ENCODE measurements at places on chromosomes 13 and 19. TPM values are rescaled to one million over a fixed set of nuclear protein-coding genes. Genes with fewer than 3 reads are reported as not detected.

The KLK1 gene
- total RNA-seq, result 7.9 TPM

The APLP1 gene
- total RNA-seq, result 3.0 TPM

The CASP14 gene
- 29.3 TPM for total RNA-seq

The KIR2DL4 gene
- total RNA-seq, result not detected

The CRX gene
- total RNA-seq, result not detected

The ZNF66 gene
- 7.4 TPM for total RNA-seq

The CYP2S1 gene
- total RNA-seq, result 2.5 TPM

The ZNF208 gene
- 23.1 TPM for total RNA-seq

The C13orf42 gene
- not detected for total RNA-seq

The ZNF578 gene
- 3.4 TPM for total RNA-seq

The CNN1 gene
- total RNA-seq, result 10.8 TPM

The IGLON5 gene
- not detected for total RNA-seq

The MED26 gene
- 5.7 TPM for total RNA-seq

The ZNF792 gene
- total RNA-seq, result 5.3 TPM

The ZNF823 gene
- total RNA-seq, result 18.0 TPM

The SAMD1 gene
- 18.1 TPM for total RNA-seq

The SIGLEC6 gene
- total RNA-seq, result 1.6 TPM

All from skin of body (tissue), 3 donors.